ENCODE measurements at places on chromosomes 4 and X. TPM values are rescaled to one million over a fixed set of nuclear protein-coding genes. Genes with fewer than 3 reads are reported as not detected.
A peak's percentile ranks its signal among the peaks of the same experiment; 100 is the strongest.

DNA sequence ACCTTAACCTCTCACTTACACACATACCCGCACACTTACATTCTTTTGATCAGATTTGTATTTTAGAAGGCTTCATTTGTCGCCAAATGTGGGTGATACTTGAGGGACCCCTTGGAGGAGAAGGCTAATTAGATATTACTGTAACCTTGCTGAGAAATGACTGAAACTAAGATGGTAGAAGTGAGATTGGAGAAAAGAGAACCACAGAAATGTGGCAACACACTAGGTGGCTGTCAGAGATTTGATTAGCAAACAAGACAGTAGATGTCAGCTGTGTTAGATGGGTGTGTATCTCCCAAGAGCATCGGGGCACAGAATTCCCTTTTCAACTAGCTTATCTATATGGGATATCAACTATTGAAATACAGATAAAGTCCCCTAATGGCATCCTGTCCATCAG, 149.3 kb upstream of the FABP2 start:
- H3K27me3 ChIP-seq = no peaks in the 10 kb centered on the region
- H3K4me3 ChIP-seq = no peak overlapping the region
- no peak overlapping the region for H3K27ac ChIP-seq
- no peaks in the 10 kb centered on the region for H3K4me1 ChIP-seq

GRCh38 chr4:28373191-28373590, 1512.5 kb downstream of the STIM2 start:
- no peaks in the 10 kb centered on the region for H3K27me3 ChIP-seq
- H3K4me1 ChIP-seq = no peaks in the 10 kb centered on the region
- H3K4me3 ChIP-seq = no peak overlapping the region
- no peaks in the 10 kb centered on the region for H3K36me3 ChIP-seq
- no peak overlapping the region for H3K27ac ChIP-seq

DNA sequence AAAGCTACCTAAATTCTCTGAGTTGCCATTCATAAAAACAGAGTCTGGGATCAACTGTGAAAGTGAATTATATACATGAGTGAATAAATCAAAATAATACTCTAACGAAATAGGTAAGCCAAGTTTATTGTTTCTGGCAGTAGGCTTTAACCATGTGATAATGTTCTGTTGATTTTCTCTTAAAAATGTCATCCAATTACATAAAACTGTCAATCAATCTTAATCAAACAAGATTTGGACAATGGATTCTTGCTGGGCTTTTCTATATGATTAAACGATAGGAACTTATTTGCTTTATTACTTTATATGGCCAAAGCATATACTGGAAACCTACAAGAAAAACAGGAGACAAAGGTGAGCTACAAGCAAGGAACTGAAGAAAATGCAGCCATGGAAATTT, 148.8 kb downstream of the INPP4B start:
- no peak overlapping the region for H3K4me3 ChIP-seq
- H3K27ac ChIP-seq = no peak overlapping the region
- H3K4me1 ChIP-seq = no peaks in the 10 kb centered on the region
- no peaks in the 10 kb centered on the region for H3K27me3 ChIP-seq
- DNase-seq = no peak

DNA sequence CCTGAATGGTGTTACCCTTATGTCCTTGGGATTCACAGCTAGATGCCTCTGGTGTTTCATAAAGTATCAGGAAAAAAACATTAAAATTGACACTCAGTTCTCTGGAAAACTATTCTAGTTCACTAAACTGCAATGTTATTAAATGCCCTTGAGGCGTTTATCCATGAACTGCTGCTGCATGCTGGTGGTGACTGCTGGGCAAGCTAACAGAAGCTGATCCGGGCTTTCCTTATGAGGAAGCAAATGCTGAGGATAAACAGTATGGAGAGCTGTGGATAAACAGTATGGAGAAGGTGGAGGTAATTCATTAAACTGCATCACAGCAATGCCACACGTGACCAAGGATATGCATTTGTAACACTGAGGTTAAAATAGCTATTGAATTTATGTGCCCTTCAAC, 227.0 kb downstream of the NR3C2 start:
- H3K4me3 ChIP-seq = no peak overlapping the region
- H3K4me1 ChIP-seq = no peaks in the 10 kb centered on the region

DNA sequence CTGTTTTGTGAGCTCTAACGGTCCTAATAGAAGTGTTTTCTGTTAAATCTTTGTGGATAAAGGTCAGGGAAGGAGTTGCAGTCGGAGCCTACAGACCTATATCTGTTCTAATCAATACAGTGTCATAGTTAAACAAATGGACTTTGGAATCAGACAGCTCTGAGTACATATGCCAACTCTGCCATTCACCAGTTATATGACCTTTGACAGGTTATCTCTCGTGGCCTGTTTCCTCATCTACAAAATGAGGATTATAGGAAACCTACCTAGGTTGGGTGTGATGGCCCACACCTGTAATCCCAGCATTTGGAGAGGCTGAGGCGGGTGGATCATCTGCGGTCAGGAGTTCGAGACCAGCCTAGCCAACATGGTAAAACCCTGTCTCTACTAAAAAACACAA, 89.7 kb downstream of the MID1IP1 start:
- H3K27ac ChIP-seq = peak overlapping the region; percentile 69
- no peaks in the 10 kb centered on the region for H3K27me3 ChIP-seq
- peak; percentile 59 for DNase-seq
- no peaks in the 10 kb centered on the region for H3K36me3 ChIP-seq

MTHFD2L gene
- 11.2 TPM for total RNA-seq
